ENCODE measurements at places on chromosomes 6 and 20. TPM values are rescaled to one million over a fixed set of nuclear protein-coding genes. Genes with fewer than 3 reads are reported as not detected.
A peak's percentile ranks its signal among the peaks of the same experiment; 100 is the strongest.

GRCh38 chr6:26539071-26539615, 977 bp downstream of the HMGN4 start:
- H3K4me3 ChIP-seq, result peak overlapping the region; percentile 93
- H3K27me3 ChIP-seq, result no peaks in the 10 kb centered on the region
- H3K4me1 ChIP-seq, result peaks cover 56% of the 10 kb centered on the region
- DNase-seq, result no peak

DNA sequence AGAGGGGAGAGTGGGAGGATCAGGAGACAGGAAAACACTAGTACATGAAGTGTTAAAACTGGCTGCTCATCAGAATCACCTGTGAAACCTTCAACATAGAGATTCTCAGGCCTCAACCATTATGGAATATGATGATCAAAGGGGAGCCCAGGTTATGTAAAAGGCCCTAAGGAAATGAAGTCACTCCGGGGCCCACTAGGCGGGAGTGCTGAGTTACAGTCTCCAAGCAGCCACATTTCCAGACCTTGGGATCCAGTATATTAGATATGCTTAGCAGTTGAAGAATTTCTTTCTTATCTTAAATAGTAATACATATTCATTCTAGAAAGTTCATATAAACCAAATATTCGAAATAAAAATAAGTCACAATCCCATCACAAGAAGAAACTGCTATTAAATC, 476.3 kb downstream of the PRKN start:
- H3K27ac ChIP-seq, result no peak overlapping the region
- no peaks in the 10 kb centered on the region for H3K4me1 ChIP-seq
- no peak overlapping the region for H3K4me3 ChIP-seq
- no peaks in the 10 kb centered on the region for H3K36me3 ChIP-seq
- no peak for DNase-seq

- H3K27me3 ChIP-seq, result no peaks in the 10 kb centered on the region
- no peak for DNase-seq
- no peaks in the 10 kb centered on the region for H3K36me3 ChIP-seq
- no peaks in the 10 kb centered on the region for H3K4me1 ChIP-seq
- H3K27ac ChIP-seq, result no peak overlapping the region
These were observed 31.1 kb upstream of the BLCAP start for GRCh38 chr20:37558779-37559178.

The SUN5 gene
- not detected for total RNA-seq

The ARMC2 gene
- 11.5 TPM for total RNA-seq

The SYNE1 gene
- total RNA-seq, result 462 TPM

The HUS1B gene
- 0.71 TPM for total RNA-seq

All from thoracic aorta (tissue), 2 donors.